Myocyte (in vitro differentiated cells): ENCODE measurements at places on chromosomes 12 and 14. TPM values are rescaled to one million over a fixed set of nuclear protein-coding genes. Genes with fewer than 3 reads are reported as not detected.

TAS2R9 gene
- not detected in 2 replicates for total RNA-seq

SERPINA1 gene
- total RNA-seq: not detected in 2 replicates

RBP5 gene
- total RNA-seq: not detected in 2 replicates

NRIP2 gene
- 0.64 and 2.1 TPM in 2 replicates for total RNA-seq

KCNH5 gene
- not detected in 2 replicates for total RNA-seq

SLC25A47 gene
- total RNA-seq: not detected in 2 replicates

FOXM1 gene
- total RNA-seq: 0.94 and 1.3 TPM in 2 replicates

PRR4 gene
- total RNA-seq: 0.43 and 1.7 TPM in 2 replicates

DNA sequence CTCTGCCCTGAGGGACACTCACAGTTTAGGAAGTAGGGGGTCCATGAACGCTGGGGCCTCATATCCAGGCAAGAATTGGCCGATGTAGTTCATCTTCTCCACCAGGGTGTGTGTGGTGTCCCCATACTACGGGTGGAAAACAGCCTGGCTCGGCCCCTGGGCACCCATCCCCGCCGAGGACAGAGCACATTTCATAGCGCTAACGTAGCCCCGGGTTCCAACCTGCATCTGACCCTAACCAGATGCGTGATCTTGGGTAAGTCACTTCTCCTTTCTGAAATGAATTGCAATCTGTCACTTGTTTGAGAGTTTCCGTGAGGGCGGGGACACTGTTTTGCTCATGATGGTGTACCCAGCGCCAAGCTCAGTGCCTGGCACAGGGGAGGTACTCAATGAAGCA is 9.0 kb downstream of the HPD start:
- no peak for DNase-seq

- peak; percentile 33 for DNase-seq
Observed at GRCh38 chr12:50258167-50258551, 25.2 kb downstream of the LIMA1 start.

DNA sequence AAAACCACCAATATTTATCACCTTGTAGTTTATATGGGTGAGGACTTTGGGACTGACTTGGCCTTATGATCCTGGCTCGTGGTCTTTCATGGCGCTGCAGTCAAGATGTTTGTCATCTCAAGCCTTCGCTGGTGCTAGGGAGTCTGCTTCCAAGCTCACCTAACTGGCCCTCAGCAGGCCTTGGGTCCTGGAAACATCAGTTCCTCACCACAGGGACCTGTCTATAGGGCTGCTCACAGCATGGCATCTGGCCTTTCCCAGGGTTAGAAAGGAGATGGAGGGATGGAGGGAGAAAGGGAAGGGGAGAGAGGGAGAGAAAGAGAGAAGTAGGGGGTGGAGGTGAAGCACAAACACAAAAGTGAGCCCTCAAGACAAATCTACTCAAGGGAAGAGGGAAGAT is 31.7 kb downstream of the VCPKMT start:
- DNase-seq: no peak

DNA sequence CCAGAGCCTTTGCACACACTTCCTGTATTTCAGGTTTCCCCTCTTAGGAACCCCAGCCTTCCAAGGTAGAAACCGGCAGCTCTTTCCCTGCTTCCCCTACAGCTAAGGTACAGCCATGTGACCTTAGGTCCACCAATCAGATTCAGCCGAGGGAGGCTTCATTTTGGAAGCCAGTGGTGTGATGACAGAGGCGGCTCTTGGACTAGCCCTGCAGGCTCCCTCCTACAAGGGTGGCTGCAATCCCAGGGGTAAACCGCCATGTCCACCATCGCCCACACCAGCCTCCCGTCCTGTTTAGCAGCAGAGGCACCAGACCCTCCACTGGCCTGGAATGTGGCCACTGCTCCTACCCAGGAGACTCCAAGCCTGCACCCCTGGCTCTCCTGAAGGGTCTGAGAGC is 65.6 kb downstream of the SERPINA3 start:
- DNase-seq: no peak

DNA sequence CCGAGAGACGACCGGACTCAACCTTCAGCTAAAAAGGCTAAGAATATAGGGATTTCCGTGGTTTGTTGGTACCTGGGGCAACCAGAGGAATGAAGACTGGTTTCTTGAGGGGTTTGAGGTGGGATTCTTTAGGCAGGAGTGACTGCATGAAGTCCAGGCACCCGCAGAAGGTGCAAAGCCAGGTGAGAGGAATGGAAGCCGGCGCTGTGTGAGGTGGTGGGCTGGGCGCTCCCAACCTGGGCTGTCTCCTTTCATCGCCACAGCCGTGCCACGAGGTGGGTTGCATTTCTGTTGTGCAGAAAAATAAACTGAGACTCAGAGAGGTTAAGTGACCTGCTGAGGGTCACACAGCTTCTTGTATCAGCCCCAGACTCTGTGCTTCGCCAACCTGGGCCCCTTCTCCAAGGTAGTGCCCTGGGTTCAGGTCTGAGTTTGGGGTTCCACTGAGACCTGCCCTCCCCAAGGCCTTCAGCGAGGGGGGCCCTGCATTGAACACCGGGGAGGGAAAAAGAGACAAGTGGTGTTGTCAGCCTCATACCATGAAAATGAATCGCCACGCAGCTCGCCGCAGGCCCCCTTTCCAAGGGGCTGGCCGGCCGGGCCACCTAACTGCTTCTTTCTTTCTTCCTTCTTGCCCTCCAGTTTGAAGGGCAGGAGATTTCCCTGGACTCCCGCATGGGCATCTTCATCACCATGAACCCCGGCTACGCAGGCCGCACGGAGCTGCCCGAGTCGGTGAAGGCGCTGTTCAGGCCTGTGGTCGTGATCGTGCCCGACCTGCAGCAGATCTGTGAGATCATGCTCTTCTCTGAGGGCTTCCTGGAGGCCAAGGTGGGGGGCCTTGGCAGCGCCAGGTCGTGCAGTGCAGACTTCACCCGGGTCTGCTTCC is 88.4 kb downstream of the DNAH10 start:
- no peak for DNase-seq

- no peak for DNase-seq
Observed at GRCh38 chr12:57234571-57235016, 5.1 kb downstream of the SHMT2 start.

DNA sequence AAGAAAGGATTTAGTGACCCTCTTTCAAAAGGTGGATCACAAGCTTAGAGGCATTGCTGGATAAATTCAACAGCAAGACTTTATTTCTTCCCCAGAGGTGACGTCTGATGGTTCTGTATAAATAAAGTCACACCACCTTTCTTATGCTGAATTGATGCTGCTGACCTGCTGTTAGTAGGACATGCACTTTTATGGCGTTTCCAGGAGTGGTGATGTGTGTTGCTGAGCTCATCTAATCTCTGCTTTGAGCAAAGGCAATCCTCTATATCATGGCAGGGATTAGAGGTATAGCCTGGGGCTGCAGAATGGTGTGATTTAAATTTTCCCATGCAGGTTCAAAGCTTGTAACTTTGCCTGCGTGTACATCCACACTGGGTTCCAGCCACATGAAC is 94.9 kb downstream of the ETV6 start:
- no peak for DNase-seq

- DNase-seq: no peak
Observed at GRCh38 chr12:81757731-81758365, 1.3 kb downstream of the PPFIA2 start.

- DNase-seq: no peak
Observed at GRCh38 chr12:78787576-78787975, 77.0 kb upstream of the SYT1 start.

DNA sequence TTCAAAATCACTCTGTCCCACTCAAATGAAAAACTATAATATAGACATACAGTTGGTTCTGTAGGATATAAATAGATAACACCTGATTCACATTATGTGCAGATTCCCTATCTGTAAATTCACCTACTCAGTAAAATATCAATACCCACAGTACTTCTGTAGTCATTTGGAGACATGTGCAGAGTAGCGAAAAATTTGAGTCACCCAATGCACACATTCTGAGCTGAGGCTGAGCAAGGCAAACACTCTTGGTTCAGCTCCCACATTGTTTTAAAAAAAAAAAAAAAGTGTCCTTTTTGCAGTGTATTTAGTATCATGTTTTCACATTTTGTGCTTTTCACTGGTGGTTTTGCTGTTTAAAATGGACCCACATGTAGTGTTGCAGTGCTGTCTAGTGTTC is 27.3 kb upstream of the BBS10 start:
- no peak for DNase-seq

DNA sequence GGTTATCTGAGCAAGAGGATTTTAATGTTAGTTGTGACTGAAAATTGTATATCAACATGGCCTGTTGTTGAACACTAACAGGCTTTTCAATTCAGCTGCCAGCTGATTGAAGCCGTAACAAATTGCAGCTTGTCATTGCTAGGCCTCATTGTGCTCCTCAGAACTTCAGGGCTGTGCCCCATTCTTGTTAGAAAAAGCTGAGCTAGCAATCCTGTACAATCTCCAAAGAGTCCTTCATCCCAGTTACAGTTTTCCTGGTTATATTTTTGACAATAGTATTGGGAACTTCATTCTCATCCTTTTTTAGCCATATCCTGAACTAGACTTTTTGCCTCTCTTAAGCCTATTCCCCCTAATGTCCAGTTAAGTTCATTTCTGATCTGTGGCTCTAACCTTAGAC is 564.1 kb upstream of the ATXN7L3B start:
- no peak for DNase-seq

DNA sequence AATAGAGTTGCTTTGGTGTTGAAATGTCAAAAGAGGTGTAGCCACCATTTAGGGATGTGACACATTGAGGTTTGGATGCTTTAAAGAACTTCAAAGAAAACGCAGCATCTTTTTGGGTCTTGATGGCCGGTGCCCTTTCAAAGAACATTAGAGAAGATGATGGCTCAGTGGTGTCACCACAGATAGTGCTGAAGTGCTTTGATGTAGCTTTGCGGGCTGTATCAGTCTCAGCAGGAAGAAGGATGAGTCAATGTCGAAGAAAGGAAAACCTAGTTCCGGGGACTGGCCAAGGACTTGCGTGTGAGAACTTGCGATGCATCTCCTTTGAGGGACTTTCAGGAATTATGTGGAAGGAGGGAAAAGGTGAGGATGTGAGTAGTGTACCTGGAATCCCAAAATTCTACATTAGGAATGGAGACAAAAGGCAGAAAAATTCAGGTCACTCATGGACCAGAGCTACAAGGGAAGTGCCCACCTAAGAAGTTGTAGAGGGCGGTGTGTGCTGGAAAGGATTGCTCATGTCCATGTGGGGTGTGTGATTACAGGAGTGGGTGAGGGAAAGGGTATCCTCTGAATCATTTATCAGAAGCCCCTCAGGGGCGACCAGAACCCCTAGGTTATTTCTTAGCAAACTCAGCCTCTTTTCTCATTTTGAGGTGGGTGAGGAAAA is 39.7 kb upstream of the GZMB start:
- DNase-seq: no peak

DNA sequence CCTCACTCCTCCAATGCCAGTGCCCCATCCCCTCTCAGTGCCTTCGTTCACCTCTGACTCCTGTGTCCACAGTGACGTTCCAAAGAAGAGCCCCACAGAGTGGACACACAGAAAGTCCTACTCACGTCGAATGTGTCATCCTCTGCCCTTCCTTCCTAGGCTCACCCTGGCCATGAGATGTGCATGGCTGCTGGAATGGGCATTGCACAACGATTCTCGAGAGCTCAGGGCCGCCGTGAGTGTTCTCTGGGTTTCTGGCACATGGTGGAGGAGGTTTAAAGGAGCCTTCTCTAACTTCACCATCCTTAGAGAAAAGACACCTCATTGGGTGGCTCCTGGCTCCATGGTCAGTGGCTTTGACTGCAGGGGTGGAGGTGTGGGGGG is 12.8 kb upstream of the CEP170B start:
- no peak for DNase-seq

DNA sequence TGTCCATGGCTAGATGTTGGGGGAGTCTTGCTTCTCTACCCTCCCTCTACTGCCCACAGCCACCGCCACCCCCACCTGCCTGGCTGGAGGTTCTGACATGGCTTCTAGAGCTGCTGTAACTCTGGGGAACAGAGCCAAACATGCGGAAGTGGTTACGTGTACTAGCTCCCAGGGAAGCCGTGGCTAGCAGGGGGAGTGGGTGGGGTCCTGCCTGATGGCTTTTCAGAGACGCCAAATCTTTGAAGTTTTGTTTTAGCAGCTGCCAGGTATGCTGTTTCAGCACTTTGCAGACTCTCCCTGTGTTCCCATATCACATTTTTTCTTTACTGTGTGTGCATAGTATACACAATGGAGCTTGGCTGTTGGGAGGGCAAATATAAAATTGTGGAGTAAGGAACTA is 150.3 kb downstream of the TGFB3 start:
- peak; percentile 78 for DNase-seq

DNA sequence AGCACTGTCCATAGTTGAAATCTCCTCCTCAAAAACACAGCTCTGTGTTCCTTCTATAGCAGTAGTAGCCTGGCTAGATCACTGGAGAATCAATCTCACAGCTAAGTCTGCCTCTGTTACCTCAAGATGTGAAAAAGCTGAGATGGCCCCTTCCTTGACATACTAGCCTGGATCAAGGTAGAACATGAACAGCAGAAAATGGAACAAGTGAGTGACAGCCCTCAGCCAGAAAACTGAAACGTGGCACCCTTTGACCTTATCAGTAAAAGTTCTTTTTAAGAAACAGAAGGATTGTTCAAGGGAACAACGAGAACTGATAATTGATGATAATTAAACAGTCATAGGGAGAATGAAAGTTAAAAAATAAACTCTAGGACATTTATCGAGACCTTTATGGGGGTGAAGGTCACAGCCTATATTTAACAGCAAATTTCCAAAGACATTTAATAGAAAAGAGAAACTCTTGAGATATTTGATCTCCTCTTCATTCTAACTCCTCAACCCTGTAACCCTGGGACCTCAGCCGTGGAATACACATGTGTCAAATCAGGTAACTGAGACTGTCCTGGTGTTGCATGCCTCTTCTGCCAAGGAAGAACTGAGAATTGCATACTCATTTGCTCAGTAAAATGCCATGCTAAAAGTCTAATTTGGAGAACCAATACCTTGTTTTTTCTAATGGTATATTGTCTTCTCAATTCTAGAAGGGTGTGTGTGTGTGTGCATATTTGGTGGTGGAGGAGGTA is 258.0 kb upstream of the ATP2B1 start:
- no peak for DNase-seq

GRCh38 chr14:52914295-52914694 is 36.6 kb downstream of the FERMT2 start:
- DNase-seq: no peak

GRCh38 chr12:106774808-106775524 is 484 bp downstream of the RIC8B start:
- DNase-seq: no peak
